ENCODE measurements at places on chromosomes 2 and 18.

- DNase-seq: no peak
Measured at GRCh38 chr18:54503131-54503894, 87.7 kb upstream of the DYNAP start.

DNA sequence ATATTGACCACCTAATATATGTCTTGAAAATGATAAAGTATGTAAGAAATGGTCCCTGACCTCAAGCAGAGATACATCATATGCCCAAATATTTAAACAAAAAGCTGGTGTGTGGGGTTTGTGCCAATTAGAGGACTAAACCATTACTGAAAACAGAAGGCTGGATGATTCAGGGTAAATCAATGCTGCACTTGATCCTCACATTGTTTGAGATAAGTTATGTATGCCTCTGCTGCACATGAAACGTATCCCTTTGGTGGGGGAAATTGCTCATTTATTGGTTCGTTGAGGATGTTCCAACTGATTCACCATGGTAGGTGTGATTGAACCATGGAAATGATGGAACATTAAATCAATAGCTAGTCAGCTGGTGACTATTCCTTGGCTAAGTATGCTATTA is 24.7 kb upstream of the DARS1 start:
- no peak for DNase-seq

DNA sequence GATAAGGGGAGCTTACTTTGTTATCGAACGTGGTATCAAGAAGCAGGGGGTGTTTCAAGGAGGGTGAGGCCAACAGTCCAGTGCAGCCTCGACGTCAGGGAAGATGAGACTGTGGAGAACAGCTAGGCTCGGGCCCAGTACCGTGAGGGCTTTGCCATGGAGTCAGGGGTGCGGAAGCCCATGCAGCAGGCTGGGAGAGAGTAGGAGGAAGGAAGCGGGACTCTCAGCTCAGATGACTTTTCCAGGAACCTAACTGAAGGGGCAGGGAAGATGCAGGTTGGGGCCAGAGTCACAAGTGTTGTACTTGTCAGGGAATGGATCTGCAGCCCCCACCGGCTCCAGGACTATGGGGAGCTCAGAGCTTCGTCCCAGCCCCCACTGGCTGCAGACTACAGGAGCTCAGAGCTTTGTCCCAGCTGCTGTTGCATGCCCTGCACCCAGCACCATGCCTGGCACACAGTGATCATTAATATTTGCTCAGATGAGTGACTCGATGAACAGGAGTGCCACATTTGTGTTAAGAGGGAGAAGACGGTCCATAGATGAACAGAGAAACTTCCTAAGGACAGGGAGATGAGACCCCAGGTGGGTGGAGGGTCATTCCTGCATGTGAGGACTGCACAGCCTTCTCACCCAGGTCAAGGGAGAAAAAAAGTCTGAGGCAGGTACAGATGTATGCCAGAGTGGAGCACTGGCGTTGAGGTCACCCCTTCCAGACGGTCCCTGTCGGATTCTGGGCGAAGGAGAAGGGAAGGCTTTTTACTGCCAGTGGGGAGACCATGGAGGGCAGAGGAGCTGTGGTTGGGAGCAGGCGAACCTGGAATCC is 36.4 kb downstream of the PTGR3 start:
- no peak for DNase-seq

DNA sequence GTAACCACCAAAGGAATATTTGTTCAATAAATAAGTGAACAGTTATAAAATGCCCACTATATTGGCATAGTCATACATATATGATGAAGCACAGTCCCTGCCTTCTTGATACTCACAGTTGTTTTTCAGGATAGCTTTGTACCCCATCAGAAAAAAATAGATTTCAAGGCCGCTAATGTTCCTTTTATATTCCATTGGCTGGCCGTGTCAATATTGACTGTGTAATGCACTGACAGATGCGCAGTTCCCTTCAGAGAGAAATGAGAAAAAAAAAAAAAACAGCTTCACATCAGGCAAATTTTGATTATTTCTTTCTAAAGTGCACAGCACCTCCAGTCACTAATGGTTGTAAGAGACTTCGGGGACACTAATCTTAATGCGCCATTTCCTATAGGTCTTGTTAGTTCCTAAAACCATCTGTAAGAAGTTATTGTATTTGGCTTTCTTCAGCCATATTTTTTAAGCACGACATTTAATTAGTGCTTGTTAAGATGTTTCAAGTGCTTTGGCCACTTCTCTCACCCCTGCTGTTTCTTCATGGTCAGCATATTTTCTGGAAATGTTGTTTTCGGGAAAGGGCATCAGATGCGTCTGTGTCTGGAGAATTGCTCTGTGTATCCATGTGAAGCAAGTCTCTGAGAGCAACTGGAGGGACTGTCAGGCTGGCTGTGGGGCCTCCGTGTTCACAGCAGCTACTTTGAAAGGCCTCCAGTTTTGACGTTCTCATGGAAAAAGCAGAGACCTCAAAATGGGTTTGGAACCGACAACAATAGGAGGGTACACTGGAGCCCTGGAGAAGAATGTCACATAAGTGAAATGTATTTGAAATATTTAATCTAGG is 378.3 kb downstream of the MTX2 start:
- no peak for DNase-seq

DNA sequence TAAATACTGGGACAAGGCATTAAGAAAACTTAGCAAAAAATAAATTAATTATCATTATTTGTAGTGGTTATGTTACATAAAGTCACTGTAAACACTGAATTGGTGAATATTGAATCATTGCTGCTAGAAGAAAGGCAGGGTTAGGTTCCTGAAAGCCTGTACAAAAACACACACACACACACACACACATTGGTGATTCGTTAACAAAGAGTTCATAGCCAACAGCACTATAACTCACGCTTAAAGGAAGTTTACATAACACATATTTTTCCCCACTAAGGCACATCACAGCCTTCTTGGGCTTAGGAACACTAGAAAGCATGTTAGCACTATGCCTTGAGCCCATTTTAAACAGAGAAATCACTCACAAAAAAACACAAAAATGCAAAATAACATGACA is 690.0 kb upstream of the PIK3C3 start:
- no peak for DNase-seq

GRCh38 chr2:98809878-98810587 is 79.1 kb upstream of the MGAT4A start:
- DNase-seq: no peak

GRCh38 chr2:240252872-240253511 is 112.5 kb upstream of the OTOS start:
- no peak for DNase-seq

- peak; percentile 65 for DNase-seq
Measured at GRCh38 chr2:46179037-46179621, 118.1 kb upstream of the EPAS1 start.
